Bronchial smooth muscle cell (primary cell): ENCODE measurements at places on chromosomes 1 and 21. TPM values are rescaled to one million over a fixed set of nuclear protein-coding genes. Genes with fewer than 3 reads are reported as not detected.

TP53BP2 gene
- 16.2 and 20.2 TPM in 2 replicates for total RNA-seq

AADACL4 gene
- 0.09 TPM in 1 of 2 replicates, not detected in the other for total RNA-seq

BRDT gene
- not detected in 2 replicates for total RNA-seq

KRTAP10-11 gene
- total RNA-seq = not detected in 2 replicates

MATN1 gene
- total RNA-seq = 0.17 TPM in 1 of 2 replicates, not detected in the other

NPPB gene
- not detected in 2 replicates for total RNA-seq

DISC1 gene
- 2.7 and 5.0 TPM in 2 replicates for total RNA-seq

NPR1 gene
- total RNA-seq = 1.9 and 9.4 TPM in 2 replicates
